ENCODE measurements at places on chromosomes 13 and 19.

GRCh38 chr19:9362905-9363304 is at the start of gene ZNF177:
Gene ZNF177 (plus strand): TSS chr19:9363013. CDS start chr19:9378312, 15,299 bp downstream.
- no peak for DNase-seq

GRCh38 chr13:74037762-74038161 is 96.4 kb downstream of the KLF12 start:
- DNase-seq: no peak

DNA sequence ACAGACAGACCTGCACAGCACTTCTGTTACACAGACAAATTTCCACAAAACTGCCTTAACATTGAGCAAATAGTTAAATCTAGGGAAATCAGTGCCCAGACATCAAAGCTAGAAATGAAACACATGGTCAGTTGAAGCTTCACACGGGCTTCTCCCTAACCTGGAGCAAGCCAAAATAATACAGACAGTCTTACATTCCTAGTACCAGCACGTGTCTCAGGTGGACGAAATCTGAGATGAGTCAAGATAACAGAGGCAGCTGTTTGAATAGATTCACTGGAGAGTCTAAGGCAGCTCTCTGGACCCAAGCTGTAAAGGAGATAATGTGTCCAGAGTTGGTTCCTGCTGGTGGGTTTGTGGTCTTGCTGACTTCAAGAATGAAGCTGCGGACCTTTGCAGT is 4.1 kb upstream of the ZNF699 start:
- no peak for DNase-seq

DNA sequence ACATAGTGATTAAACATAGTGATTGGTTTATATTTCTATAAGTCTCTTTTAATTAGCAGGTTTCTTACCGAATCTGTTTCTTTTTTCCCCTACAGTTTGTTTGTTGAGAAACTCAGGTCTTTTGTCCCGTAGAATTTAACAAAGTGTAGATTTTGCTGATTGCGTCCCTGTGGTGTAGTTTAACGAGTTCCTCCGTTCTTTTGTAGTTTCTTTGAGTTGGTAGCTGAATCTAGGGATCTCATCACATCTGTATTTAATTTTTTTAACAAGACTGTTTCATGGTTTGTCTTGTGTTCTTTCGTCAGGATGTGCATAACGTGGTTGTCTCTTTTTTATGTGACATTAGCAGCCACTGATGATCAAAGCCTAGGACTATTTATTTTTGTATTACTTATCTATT is 111.1 kb downstream of the AKAP11 start:
- no peak for DNase-seq

DNA sequence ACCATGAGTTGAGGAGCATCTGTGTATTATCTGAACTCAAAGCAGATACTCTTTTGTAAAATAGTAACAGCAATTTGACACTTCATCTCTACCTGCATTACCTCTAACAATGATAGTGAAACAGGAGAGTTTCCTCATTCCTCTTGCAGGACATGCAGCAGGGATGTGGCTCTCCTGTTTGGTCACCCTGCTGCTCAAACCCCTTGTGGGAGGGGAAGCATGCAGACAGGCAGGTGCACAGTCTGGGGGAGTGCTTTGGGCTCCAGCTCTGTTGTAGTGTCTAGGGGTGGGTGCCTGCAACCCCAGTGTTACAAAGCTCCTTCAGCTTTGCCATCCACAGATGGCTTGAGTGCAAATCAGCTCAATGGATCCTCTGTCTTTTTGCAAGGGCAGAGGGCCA is 827.6 kb downstream of the DACH1 start:
- DNase-seq: no peak

- DNase-seq: no peak
Observed at GRCh38 chr13:93810264-93810663, 583.7 kb downstream of the GPC6 start.

DNA sequence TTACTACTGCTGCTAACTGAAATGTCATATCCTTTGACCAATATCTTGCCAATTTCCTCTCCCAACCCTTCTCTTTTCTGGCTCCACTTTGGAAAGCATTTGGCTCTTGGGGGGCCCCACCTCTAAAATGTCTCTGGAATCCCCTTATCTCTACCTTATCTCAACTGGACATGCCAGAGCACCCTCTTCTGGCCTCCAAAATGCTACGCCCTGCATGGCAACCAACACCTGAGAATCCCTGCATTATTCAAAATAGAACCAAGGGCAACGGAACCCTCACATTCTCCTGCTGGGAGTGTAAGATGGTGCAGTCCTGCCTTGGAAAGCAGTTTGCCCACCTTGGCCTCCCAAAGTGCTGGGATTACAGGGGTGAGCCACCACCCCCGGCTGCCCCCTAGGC is 35.3 kb downstream of the CERS4 start:
- no peak for DNase-seq

DNA sequence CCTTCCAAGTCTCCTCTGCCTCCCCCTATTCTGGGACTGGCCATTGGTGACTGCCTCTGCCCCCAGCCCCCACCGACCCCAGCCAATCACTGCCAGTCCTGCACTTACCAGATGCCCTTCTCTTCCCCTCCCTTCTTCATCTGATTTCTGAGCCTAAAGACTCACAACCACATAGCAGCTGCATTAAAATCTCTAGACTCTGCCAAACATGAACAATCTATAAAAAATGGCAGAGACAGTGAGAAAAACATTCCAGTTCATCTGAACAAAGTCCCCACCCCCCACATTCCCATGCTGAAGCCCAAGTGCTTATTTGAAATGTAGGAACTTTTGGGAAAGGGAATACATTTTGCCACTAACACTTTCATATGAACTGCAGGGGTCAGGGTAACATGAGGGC is 60.8 kb downstream of the KCTD12 start:
- DNase-seq: no peak

DNA sequence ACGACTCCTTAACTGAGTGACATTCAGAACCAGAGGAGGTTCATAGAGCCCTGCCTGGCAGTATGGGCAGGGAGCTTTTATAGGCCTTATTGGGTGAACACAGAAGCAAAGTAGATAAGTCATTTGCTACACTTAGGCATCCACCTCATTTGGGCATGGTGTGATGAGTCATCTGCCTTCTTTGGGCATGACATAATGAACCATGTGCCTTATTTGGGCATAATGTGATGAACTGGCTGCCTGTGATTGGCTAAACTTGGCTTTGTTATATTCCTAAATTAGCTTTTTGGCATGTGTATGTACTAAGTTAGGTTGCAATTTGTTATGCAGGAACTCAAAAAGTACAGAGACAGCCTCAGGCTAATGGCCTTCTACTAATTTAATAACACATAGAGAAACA is 2210.2 kb upstream of the PCDH20 start:
- no peak for DNase-seq

DNA sequence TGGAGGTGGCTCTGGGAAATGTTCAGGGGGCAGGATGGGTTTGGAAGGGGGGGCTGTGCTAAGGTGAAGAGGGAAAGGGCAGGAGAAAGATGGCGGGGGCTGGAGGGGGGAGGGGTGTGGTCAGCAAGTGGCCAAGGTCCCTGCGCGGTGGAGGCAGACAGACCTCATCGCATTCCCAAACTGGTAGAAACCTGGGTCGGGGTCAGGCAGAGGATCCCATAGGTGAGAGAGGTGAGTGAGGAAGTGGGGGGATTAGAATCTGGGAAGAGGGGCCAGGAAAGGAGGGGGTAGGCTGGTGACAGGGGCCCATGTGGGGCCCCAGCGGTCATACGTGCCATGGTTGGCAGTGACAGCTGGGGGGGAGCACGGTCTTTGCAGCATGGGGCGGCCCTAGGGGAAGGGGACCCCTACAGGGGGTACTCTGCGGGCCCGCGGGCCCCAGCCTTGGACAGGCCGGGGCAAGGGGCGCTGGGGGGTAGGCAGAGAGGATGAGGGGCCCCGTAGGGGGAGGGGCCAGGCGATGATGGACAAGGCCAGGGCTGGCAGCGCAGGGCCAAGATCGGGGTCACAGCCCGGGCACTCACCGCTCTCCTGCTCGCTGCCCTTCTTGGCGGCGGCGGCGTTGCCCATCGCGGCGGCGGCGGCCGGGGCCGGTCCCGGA is 514 bp downstream of the PRKACA start:
- DNase-seq: no peak

DNA sequence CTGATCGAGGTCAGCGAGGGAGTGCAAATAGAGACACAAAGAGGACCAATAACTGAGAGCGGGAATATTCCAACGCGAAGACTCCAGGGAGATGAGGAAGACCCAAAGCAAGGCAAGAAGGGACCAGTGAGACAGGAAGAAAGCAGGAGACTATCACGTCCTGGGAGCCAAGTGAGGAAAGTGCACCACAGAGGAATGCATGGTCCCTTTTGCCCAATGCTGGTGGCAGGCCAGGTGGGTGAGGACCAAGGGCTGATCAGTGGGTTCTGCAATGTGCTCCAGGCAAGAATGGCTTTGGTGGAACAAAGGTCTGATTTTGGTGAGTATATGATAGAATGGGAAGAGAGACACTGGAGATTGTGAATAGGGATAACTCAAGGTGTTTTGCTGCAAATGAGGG is 25.4 kb downstream of the CHST8 start:
- no peak for DNase-seq
